HepG2 (cell line): ENCODE measurements at places on chromosomes 6 and 20. TPM values are rescaled to one million over a fixed set of nuclear protein-coding genes. Genes with fewer than 3 reads are reported as not detected.

DNA sequence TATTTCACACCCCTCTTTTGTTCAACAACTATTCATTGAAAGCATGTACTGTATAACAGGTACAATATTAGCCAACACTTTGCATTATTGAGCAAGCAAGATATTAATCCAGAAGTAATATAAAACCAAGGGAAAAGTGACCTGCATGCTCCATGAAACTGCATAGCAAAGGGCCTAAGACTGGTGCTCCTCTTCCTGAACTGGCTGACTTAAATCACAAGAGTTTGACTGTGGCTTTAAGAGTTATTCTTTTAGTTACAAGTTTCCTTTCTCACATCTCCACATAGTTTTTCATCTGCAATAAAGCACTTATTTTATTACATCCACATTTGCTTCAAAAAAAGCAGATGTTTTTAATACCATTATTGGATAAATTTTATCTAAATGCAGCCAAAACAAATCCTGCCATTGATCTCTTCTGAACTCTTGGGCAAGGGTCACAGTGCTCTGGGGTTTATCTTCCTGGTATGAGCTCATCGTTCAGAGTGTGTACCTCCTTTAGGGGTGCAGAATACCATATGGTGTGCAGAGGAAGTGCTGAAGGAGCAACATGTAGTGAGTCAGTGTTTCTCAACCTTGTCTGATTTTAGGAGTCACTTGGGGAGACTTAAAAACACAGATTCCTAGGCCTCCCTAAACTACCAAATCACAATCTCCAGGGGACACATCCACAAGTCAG lies 1225.9 kb upstream of the MAP3K7 start:
- DNase-seq, result no peak

- DNase-seq, result no peak
Measured at GRCh38 chr20:63178889-63179686, 36.8 kb downstream of the YTHDF1 start.

DNA sequence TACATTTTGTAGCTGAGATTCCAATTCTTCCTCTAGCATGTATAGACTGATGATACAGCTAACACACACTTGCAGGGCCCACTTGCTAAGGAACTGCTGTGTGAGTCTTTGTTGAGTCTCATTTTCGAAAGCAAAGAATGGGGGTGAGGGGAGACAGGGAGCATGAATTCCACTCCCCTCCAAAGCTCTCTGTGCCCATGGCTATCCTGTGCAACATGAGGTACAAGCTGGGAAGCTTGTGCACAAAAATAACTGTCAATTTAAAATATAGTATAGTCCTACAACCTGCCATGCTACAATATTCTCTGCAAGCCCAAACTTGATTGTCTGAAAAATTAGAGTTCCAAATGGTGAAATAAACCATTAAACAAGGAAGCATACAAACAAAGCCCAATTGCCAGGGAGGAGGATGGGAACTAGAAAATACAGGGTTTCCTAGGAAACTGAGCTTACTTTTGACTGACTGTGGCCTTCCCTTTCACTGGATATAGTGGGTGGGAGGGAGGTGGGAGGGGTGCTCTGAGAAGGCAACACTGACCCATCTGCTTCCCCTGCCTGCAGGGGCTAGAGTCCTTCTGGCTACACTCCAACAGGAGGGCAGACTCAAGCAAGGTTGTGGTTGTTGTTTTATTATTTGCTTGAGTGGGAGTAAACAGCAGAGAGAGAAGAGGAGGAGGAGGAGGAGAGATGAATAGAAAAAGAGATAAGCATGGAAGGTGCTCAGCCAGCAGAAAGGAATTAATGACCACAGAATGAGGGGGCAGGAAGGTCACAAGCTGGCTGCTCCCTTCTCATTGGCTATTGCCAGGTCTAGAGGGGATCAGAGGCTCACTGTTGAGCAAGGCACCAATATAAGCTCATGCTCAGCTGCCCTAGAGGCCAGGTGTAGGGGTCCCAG lies 84.6 kb downstream of the FYN start:
- DNase-seq, result peak; percentile 63

DNA sequence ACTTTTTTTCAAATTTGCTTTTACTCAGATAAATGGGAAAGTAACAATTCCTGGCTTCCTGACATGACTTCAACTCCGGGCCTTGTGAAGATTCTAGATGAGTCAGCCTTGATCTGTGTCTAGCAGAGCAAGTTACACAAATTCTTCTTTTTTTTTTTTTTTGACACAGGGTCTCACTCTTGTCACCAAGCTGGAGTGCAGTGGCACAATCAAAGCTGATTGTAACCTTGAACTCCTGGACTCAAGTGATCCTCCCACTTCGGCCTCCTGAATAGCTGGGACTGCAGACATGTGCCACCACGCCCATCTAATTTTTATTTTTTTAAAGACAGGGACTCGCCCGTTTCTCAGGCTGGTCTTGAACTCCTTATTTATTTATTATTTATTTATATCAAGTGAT lies 7.3 kb upstream of the ARHGAP18 start:
- DNase-seq, result peak; percentile 99

The CRISP2 gene
- not detected in 2 replicates for total RNA-seq
